ENCODE measurements at places on chromosomes 4 and X.
A peak's percentile ranks its signal among the peaks of the same experiment; 100 is the strongest.

GRCh38 chr4:41455206-41455605 lies 82.8 kb upstream of the LIMCH1 start:
- no peak for DNase-seq

DNA sequence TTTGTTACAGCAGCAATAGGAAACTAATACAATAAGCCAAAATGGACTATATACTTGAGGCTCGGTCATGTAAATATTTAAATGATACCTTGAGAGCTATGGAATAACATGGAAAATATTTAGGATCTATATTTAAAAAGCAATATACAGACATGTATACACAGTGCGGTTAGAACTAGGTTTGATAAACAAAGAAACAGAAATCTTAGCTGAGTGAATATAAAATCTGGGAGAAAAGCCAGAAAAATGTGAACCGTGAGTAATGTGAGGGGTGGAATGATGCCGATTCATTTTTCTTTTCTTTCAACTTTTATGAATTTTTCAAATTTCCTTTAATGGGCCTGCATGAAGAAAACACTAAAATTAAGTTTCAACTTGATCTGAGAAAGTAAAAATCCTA lies 104.1 kb downstream of the ATXN3L start:
- no peak for DNase-seq

DNA sequence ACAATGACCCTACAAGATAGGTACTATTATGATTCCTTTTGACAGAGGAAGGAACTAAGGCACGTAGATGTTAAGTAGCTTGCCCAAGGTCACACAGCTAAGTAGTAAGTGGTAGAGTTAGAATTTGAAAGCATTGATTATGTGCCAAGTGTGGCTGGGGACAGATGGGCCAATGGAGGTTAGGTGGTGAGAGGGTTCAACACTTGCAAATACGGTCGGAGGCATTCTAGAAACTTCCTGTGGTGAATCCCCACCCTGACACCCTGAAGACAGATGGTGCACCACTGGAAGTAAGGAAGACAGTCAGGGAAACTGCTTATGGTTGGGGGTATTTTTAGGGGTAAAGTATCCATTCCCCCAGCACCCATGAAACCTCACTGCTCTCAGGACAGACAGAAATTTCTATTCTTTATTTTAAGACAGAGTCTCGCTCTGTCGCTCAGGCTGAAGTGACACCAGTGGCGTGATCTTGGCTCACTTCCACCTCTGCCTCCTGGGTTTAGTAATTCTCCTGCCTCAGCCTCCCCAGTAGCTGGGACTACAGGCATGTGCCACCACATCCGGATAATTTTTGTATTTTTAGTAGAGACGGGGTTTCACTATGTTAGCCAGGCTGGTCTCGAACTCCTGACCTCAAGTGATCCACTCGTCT lies 142.5 kb downstream of the RASL11B start:
- DNase-seq, result no peak

- DNase-seq, result no peak
Observed at GRCh38 chr4:74038086-74038424, 434 bp downstream of the CXCL3 start.

- DNase-seq, result peak; percentile 34
Observed at GRCh38 chr4:153466949-153467896, 1.1 kb downstream of the TMEM131L start.

- DNase-seq, result no peak
Observed at GRCh38 chr4:138063581-138063980, 178.6 kb downstream of the SLC7A11 start.

GRCh38 chrX:17032351-17032750 lies 85.9 kb downstream of the REPS2 start:
- DNase-seq, result no peak

DNA sequence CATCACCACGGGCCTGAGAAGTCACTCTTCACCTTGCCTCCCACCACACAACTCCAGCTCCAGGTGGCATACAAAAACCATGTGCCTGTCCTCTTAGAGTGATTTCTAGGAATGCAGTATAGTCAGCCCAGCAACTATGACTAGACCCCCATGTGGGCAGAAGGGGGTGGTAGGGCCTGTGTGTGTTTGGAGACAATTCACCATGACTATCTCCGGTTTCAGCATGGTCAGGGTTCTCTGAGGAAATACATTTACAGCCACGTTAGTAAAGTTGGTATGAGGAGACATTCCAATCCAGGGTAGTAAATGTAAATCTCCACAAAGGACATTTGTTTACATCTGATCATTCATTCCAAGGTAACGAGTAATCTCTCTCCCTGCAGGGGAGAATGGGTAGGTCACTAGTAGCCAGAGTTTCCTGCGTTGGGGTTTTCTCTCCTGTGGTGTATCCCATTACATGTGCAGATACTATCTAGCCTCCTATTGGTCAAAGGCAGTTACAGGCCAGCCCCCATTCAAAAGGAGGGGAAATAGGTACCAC lies 4.2 kb upstream of the MTMR1 start:
- DNase-seq, result no peak

DNA sequence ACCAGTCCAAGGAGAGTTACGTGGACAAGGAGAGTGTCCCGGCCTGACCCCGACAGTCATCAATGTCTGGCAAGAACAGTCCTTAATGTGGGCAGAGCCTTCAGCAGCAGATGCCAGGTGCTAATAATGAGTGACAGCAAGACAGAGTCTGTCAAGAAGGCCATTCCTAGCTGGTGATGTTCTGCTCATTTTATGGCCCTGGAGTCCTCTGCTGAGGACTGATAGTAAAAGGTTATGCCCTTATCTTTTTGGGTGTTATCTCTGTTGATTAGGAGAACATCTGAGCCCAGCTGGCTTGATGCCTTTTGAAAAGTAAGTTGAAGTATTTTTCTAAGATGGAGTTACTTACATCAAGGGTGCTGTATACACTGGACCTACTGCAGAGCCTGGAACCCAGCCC lies 67.3 kb downstream of the SLC34A2 start:
- no peak for DNase-seq

DNA sequence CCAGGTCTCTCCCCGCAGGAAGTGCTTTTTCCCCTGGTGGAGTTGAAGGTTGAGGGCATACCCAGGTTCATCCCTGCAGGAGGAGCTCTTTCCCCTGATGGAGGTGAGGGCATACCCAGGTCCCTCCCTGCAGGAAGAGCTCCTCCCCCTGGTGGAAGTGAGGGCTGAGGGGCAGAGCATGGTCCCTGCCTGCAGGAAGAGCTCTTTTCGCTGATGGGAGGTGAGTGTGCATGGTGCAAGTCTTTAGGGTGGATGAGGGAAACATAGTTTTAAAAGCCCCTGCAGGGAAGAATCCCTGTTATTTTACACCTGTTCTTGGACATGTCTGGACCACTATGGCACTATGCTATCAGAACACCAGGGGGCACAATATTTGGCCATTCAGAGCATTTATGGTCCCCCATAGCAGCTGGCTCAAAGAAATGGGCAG lies 43.7 kb upstream of the PUDP start:
- DNase-seq, result no peak

DNA sequence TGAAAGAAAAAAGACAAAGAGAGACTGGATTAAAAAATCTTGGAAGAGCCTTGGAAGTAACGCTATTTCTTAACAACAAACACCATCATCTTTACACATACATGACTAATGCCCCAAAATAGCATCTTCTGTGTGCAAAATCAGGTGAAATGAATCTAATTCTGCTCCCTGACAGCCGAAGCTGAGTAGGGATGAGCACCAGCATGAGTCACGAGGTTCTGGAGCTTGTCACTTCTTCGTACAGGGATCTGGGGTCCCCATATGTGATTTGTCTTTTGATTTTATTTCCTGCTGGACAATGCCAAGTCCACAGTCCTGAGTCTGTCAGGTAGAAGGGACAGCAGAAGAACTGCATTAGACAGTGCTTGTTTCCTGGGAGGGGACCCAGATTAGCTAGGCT lies 55.9 kb downstream of the OSTC start:
- no peak for DNase-seq

DNA sequence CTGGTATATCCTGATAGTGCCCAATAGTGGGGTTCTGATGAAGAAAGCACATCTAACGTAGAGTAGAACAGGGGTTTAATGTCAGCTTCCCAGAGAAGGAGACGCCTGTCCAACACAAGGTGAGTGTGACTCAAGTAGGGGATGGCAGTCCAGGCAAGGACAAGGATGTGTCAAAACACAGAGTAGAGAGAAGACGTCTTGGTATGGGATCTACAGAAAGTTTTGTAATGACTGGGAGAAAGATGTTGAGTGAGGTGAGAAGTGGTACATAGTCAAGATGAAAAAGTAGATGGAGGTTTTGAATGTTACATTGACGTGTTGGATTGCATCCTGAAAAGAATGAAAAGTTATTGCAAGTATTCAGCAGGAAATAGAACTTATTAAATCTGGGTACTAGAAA lies 124.4 kb downstream of the TMA16 start:
- no peak for DNase-seq

Data from BE2C (cell line).